DND-41 (cell line): ENCODE measurements at places on chromosomes 4 and X.

- H3K4me1 ChIP-seq = no peaks in the 10 kb centered on the region
- no peak overlapping the region for H3K27ac ChIP-seq
- H3K4me3 ChIP-seq = no peak overlapping the region
- no peaks in the 10 kb centered on the region for H3K27me3 ChIP-seq
- no peaks in the 10 kb centered on the region for H3K36me3 ChIP-seq
These were observed 17.7 kb upstream of the TAB3 start for GRCh38 chrX:30906726-30907125.

- H3K4me1 ChIP-seq = no peaks in the 10 kb centered on the region
- no peaks in the 10 kb centered on the region for H3K36me3 ChIP-seq
- H3K27me3 ChIP-seq = no peaks in the 10 kb centered on the region
These were observed 175.1 kb downstream of the AR start for GRCh38 chrX:67718926-67719325.

GRCh38 chr4:41077628-41078027 is 136.7 kb downstream of the APBB2 start:
- H3K4me3 ChIP-seq = no peak overlapping the region
- no peak for DNase-seq
- no peaks in the 10 kb centered on the region for H3K27me3 ChIP-seq
- no peak overlapping the region for H3K27ac ChIP-seq

- H3K27me3 ChIP-seq = no peaks in the 10 kb centered on the region
- DNase-seq = no peak
- H3K27ac ChIP-seq = no peak overlapping the region
- no peak overlapping the region for H3K4me3 ChIP-seq
These were observed 22.0 kb downstream of the ADH7 start for GRCh38 chr4:99413140-99413539.

DNA sequence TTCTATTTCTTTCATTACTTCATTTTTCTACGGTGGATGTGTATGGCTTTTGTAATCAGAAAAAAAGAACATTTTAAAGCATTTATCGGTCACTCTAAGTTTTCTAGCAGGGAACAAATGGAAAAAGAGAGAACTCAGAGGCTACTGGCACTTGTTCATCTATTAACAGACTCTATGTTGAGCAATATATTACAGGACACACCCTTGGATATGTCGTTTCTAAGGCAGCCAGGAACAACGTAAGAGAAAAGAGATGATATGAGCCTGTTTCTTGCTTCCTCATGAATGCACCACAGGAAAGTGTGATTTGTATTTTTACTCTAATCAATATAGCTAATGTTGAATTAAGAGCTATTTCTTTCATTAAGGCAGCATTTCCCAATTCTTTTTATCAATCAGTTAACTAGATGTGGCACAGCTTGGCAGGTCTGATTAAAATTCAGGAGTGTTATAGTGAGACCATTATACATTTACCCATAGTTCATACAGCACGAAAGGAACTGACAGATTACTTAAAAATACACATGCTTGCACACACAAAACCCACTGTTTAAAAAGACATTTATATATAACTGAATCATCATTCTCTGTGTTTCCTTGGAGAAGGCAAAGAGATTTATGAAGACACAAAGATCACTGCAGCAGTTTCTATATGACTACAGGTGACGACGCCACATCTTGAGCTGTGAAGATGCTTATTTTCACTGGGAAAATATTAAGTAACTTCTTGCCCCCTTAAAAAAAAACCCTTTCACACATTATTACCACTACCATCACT is 13.0 kb downstream of the RAB9B start:
- H3K27me3 ChIP-seq = no peaks in the 10 kb centered on the region
- DNase-seq = no peak
- no peaks in the 10 kb centered on the region for H3K4me1 ChIP-seq
- no peak overlapping the region for H3K4me3 ChIP-seq

DNA sequence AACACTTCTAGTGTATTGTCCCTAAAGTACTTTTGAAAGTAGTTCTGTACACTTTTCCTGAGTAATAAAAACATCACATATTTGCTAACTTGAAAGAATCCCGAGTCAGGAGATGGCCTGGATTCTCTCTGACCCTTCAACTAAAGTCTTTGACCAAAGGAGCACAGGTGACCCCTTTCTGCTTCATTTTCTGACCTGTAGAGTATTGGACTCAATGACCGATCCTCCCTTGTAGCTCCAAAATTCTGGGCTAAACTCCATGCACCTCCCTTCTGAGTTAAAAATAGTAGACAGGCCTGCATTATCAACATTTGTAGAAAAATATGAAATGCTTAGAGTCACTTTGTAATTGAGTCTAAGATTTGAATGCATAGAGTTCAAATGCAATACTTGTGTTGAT is 4.0 kb upstream of the TAPT1 start:
- H3K27me3 ChIP-seq = no peaks in the 10 kb centered on the region
- no peak overlapping the region for H3K27ac ChIP-seq
- no peak for DNase-seq
- H3K4me1 ChIP-seq = peaks cover 12% of the 10 kb centered on the region
- H3K4me3 ChIP-seq = no peak overlapping the region

GRCh38 chr4:156656896-156657295 is 314.7 kb downstream of the PDGFC start:
- no peaks in the 10 kb centered on the region for H3K4me1 ChIP-seq
- H3K27me3 ChIP-seq = no peaks in the 10 kb centered on the region
- H3K36me3 ChIP-seq = no peaks in the 10 kb centered on the region
- H3K27ac ChIP-seq = no peak overlapping the region
- H3K4me3 ChIP-seq = no peak overlapping the region
- DNase-seq = no peak

DNA sequence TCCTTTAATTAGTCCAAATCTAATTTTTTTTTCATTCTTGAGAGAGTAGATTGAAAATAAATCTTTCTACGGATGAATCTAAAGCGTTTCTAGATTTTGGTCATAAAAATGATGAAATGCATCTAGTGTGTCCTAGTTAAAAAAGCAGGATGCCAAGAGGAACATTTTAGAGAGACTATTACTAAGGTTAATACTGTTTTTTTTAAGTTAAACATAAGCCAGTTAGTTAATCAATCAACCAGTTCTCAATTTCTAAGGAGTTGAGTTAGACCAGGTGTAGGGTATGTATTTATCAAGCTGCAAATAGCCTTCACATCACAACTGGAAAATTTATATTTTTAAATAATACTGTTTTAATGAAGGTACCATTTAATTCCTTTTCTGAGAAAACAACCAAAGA is 679.5 kb upstream of the IGFBP7 start:
- H3K4me3 ChIP-seq = no peak overlapping the region
- H3K36me3 ChIP-seq = no peaks in the 10 kb centered on the region
- DNase-seq = no peak
- H3K27me3 ChIP-seq = no peaks in the 10 kb centered on the region
- no peaks in the 10 kb centered on the region for H3K4me1 ChIP-seq

GRCh38 chr4:69116645-69117321 is 20.5 kb downstream of the UGT2B7 start:
- no peak for DNase-seq
- H3K4me3 ChIP-seq = no peak overlapping the region
- no peaks in the 10 kb centered on the region for H3K36me3 ChIP-seq
- no peaks in the 10 kb centered on the region for H3K4me1 ChIP-seq

- H3K4me1 ChIP-seq = no peaks in the 10 kb centered on the region
- no peak overlapping the region for H3K27ac ChIP-seq
- H3K27me3 ChIP-seq = peaks cover 2% of the 10 kb centered on the region
- no peak overlapping the region for H3K4me3 ChIP-seq
- H3K36me3 ChIP-seq = no peaks in the 10 kb centered on the region
These were observed 256.5 kb downstream of the LDB2 start for GRCh38 chr4:16641971-16642370.

GRCh38 chr4:102637391-102637790 is 123.4 kb downstream of the MANBA start:
- H3K4me1 ChIP-seq = no peaks in the 10 kb centered on the region
- H3K27ac ChIP-seq = no peak overlapping the region
- H3K4me3 ChIP-seq = no peak overlapping the region
- H3K36me3 ChIP-seq = peaks cover 18% of the 10 kb centered on the region
- no peak for DNase-seq
- H3K27me3 ChIP-seq = no peaks in the 10 kb centered on the region

DNA sequence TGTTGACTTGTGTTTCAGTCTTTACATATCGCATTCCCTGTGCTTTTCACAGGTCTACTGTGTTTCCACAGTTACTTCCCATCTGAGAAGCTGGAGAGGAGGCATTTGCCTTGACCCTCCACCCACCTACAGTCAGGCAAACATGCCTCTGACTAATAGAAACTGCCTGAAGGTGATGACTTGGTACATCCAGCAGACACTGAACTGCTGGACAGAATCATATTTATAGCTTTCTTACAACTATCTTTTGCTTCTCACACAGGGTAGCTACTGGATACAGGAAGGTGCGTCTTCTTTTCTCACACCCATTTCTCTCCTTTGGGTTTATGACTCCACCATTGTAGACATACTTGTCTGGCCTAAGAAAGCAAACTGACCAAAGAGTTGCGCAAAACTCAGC is 58.0 kb downstream of the VGLL1 start:
- H3K27ac ChIP-seq = no peak overlapping the region
- no peaks in the 10 kb centered on the region for H3K36me3 ChIP-seq

DNA sequence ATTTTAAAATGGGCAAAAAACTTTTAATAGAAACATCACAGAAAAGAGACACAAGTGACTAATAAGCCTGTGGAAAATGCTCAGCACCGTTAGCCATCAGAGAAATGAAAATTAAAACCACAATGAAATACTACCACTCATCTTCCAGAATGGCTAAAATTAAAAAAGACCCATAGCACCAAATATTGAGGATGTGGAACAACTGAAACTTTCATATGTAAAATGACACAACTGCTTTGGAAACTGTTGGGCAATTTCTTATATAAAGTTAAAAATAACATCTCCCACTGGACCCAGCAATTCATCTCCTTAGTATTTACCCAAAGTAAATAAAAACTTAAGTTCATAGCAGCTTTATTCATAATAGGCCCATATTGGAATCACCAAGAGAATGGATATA is 94.2 kb downstream of the TENM3 start:
- no peak overlapping the region for H3K4me3 ChIP-seq
- no peaks in the 10 kb centered on the region for H3K4me1 ChIP-seq
- no peaks in the 10 kb centered on the region for H3K36me3 ChIP-seq
- H3K27ac ChIP-seq = no peak overlapping the region

GRCh38 chrX:53239474-53239873 is 14.5 kb upstream of the KDM5C start:
- no peak overlapping the region for H3K4me3 ChIP-seq
- no peaks in the 10 kb centered on the region for H3K36me3 ChIP-seq
- H3K27ac ChIP-seq = no peak overlapping the region
- H3K27me3 ChIP-seq = no peaks in the 10 kb centered on the region

DNA sequence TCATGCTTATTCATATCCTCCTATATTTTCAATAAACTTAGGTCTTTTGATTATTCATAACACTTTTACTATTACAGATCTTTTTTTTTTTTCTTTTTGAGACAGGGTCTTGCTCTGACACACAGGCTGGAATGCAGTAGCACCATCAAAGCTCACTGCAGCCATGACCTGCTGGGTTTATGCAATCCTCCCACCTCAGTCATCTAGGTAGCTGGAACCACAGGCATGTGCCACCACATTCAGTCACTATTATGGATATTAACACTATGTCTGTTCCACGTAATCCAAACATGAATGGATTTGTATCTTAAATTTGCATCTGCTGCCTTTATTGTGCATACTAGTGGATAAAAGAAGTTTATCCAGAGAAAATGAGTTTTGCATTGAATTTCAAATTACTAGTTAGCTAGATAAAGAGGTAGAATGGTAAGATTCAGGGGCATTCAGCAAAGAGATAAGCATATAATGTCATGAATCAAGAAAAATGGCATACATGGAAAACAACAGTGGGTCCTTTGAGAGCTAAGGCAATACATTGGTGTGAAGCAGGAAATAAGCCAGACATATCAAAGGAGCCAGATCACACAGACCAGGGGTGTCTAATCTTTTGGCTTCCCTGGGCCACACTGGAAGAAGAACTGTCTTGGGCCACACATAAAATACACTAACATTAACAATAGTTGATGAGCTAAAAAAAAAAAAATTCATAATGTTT is 13.9 kb downstream of the ANAPC10 start:
- H3K27me3 ChIP-seq = no peaks in the 10 kb centered on the region
- no peaks in the 10 kb centered on the region for H3K4me1 ChIP-seq
- no peak for DNase-seq
- no peak overlapping the region for H3K27ac ChIP-seq
- H3K36me3 ChIP-seq = peaks cover 46% of the 10 kb centered on the region
- no peak overlapping the region for H3K4me3 ChIP-seq

- H3K36me3 ChIP-seq = no peaks in the 10 kb centered on the region
- H3K4me1 ChIP-seq = no peaks in the 10 kb centered on the region
- DNase-seq = no peak
These were observed 46.2 kb downstream of the FHIP1A start for GRCh38 chr4:151455212-151455611.

GRCh38 chrX:72366701-72367454 is 61.2 kb upstream of the CITED1 start:
- no peaks in the 10 kb centered on the region for H3K36me3 ChIP-seq
- no peak overlapping the region for H3K4me3 ChIP-seq
- H3K27ac ChIP-seq = no peak overlapping the region
- H3K27me3 ChIP-seq = no peaks in the 10 kb centered on the region

GRCh38 chr4:124631760-124632159 is 80.8 kb downstream of the ANKRD50 start:
- DNase-seq = no peak
- no peaks in the 10 kb centered on the region for H3K36me3 ChIP-seq
- no peaks in the 10 kb centered on the region for H3K4me1 ChIP-seq
- no peak overlapping the region for H3K27ac ChIP-seq
- H3K27me3 ChIP-seq = no peaks in the 10 kb centered on the region

DNA sequence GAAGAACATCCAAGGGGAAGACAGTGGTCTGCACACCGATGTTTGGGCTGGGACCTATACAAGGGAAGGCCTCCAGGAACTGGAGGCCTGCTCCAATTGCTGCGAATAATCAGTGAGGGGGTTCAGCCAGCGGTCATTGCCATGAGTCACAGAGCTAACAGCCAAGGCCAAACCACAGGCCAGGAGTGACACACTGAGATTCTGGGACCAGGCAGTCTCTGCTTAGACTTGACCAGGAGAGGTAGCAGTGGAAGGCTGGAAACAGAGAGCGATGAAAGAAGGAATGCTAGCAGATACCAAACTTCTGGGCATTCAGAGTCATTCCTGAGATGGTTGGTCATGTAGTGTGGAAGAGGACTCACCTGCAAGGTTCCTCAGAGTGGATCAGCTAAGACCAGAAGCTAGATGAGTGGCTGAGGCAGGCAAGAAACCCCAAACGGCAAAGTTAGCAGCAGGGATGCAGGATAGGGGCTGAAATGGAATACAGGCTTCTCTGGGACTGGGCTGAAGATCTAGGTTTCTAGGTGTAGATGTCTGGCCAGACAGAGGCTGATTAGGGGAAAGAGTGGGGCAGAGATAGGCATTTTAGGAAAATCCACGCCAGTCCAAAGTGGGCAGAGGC is 54.7 kb downstream of the CNGA2 start:
- H3K27ac ChIP-seq = no peak overlapping the region
- no peaks in the 10 kb centered on the region for H3K27me3 ChIP-seq
- DNase-seq = no peak

GRCh38 chr4:182955411-182955810 is 38.2 kb upstream of the DCTD start:
- H3K27ac ChIP-seq = no peak overlapping the region
- H3K27me3 ChIP-seq = no peaks in the 10 kb centered on the region
- H3K4me1 ChIP-seq = no peaks in the 10 kb centered on the region
- no peak overlapping the region for H3K4me3 ChIP-seq
